Islet precursor cell (in vitro differentiated cells): ENCODE measurements at places on chromosomes 11 and 22.

DNA sequence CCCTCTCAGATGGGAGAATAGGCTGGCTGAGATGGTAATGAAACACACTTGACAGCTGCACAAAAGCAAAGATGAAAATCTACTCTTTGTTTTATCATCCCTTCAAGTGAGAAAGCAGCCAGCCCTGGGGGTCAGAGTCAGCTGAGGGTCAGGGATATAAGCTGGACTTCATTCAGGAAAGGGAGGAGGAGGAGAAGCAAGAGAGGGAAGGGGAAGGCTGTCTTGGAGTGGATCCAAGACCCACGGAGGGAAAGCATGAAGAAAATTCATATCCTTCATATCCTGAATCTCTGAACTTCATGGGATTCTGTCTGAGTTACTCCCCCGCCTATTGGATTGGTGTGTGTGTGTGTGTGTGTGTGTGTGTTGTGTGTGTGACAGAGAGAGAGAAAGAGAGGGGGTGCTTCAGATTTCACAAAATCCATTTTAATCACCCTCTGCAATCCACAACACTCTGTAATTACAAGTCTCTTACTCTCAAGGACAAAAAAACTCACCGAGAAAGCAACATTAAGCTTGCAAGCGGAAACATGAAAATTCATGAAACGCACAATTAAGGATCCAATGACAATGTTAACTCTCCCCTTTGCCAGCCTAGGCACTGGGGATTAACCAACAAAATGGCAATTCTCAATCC, 327.7 kb downstream of the TENM4 start:
- DNase-seq = peak; percentile 26

GRCh38 chr22:35649636-35650250, 1.5 kb downstream of the APOL6 start:
- no peak for DNase-seq

DNA sequence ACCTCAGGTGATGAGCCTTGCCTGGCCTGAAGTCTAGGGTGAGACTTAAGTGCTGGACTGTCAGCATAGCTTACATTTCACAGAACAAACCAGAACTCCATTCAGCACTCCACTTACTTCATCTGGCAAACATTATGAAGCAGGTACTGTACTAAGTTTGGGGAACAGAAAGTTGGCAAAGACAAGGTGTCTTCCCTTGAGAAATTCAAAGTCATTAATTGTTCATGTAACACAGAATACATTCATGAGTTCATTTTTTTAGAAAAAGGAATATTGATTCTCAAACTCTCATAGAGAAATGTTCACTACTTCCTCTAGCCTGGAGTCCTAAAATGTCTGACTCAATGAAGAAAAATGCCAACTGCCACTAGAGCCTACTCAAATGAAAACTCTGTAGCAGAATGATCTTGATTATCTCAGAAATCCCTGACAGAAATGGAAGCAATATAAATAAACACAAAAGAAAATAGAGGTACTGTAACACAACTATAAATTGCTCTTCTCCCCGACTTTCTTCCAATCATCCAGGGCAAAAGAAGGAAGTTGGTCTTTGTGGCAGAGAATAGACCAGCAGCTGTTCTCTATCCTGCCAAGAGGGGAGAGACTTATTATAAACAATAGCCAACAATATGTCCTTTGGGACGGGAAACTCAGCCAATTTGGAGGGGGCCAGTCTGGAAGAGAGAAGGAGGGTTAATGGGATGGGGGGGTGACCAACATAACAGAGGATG, 129.2 kb upstream of the MTMR2 start:
- DNase-seq = no peak

DNA sequence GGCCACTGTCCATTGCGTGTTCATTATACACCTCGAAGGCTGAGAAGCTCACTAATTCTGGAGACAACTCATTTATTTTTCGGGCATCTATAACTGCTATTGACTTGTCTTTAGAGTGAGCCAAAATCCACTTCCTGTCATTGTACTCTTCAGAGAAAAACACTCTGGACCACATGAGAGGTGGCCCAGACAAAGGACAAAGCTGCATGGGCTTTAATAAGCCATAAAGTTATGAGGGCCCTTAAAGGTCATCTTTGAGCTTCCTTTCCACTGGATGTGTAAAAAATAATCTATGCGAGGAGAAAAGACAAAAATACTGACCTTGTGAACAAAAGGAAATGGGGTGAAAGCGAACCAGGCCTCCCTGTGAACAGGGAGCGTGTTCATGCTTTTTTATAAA, 63.5 kb upstream of the ZC3H12C start:
- DNase-seq = no peak

GRCh38 chr11:47247502-47247901, 1.1 kb downstream of the ACP2 start:
- no peak for DNase-seq

DNA sequence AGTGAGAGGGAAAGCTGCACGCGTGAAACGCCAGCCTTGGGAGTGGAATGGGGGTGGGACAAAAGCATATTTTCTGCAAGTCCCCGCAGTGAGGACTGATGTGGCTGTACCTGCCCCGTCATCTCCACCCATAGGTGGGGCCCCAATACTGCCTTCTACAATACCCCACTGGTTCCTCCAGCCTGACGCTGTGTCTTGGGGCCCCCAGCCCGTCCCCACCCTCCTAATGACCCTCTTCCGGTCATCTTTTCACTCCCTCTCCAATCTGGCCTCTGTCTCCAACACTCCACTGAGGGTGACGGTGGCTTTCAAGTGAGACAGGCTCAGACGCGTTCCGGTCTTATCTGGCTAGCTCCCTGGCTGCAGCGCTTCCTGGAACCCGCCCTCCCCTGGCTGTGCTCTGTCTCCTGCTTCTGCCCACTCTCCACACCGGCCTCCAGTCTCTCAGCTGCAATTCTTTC, 104.2 kb downstream of the MICAL3 start:
- peak; percentile 96 for DNase-seq

- DNase-seq = no peak
Measured at GRCh38 chr11:63880403-63880790, 36.6 kb downstream of the RCOR2 start.

DNA sequence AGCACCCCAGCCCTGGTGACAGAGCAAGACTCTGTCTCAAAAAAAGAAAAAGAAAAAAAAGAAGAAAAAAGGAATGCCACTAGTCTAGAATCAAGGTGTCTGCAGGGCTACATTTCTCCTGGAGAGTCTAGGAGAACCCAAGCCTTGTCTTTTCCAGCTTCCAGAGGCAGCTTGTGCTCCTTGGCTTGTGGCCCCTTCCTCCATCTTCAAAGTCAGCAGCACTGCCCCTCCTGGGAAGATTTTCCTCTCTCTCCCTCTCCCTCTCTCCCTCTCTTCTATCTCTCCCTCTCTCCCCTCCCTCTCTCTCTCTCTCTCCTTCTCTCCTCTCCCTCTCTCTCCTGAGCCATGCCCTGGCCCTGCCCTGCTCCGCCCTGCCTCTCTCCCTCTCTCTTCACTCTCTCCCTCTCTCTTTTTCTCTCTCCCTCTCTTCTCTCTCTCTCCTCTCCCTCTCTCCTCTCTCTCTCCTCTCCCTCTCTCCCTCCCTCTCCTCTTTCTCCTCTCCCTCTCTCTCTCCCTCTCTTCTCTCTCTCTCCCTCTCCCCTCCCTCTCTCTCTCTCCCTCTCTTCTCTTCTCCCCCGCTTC, 97.7 kb upstream of the FGF3 start:
- no peak for DNase-seq

- no peak for DNase-seq
Measured at GRCh38 chr11:32396991-32397390, 38.3 kb downstream of the WT1 start.

DNA sequence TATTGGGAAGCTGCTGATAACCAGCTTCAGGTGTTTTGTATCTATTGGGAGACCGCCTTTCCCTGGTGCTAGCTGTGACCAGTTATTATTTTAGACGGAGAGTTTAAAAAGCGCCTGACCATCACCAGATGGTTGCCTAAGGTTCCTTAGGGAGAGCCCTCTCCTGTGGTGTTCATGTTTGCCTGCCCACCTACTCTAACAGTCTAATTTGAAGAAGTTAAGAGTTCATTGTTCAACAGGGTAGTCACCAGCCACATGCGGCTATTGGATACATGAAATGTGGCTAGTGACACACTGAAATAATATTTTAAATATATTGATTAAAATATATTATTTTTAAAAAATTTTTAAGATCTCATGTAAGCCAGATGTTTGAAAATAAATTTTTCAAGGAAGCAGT, 71.3 kb upstream of the SLN start:
- DNase-seq = no peak

- DNase-seq = peak; percentile 15
Measured at GRCh38 chr11:120052196-120052775, 85.6 kb downstream of the TRIM29 start.

DNA sequence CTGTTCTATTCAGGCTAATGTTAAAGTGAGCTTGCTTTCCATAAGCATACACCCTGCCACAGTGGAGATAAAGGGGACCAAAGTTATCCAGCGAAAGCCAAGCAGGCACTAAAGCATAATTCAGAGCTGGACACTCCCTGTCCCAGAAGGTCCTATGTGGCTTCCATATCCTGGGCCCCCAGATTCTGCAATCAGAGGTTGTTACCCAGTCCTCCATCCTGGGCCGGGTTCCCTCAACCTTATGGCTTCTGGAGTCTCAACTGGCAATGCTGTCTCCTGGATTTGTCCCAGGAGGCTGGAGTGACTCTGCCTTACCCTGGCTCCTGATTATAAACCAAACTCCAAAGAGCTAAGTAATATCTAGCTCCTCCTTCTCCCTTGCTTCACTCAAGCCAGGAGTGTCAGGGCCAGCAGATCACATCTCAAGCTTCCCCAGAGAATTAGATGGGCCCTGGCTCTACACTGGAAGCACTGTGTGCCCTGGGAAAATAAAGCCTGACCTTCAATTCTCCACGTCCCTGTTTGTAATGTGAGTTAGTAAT, 14.0 kb upstream of the SMIM35 start:
- no peak for DNase-seq

GRCh38 chr11:62708793-62709192, 1.3 kb downstream of the GNG3 start:
- peak; percentile 62 for DNase-seq

DNA sequence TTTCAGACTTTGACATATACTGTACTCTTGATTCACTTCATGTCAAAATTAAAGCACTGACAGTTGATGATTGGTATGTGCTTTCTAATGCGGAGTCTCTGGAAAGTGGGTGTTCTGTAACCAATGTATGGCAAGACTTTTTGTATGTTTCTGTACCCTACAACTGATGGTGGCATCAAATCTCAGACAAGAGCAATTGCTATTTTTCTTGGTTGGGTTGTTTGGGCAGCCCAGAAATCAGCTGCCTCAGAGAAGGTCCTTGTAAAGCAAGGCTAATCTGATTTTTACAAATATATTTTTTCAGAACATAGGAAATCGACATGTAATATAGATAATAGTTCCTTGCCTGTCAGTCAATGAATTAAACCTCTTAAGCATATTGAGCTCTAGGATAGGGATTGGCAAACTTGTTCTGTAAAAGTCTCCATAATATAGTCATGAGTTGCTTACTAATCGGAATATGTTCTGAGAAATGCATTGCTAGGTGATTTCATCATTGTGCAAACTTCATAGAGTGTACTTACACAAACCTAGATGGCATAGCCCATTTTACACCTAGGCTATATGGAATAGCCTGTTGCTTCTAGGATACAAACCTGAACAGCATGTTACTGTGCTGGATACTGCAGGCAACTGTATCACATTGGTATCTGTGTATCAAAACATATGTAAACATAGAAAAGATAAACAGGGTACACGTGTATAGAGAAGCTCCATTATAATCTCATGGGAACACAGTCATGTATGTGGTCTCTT, 10.2 kb upstream of the OOSP4A start:
- no peak for DNase-seq

- no peak for DNase-seq
Measured at GRCh38 chr22:44039566-44040171, 15.6 kb downstream of the PARVB start.

DNA sequence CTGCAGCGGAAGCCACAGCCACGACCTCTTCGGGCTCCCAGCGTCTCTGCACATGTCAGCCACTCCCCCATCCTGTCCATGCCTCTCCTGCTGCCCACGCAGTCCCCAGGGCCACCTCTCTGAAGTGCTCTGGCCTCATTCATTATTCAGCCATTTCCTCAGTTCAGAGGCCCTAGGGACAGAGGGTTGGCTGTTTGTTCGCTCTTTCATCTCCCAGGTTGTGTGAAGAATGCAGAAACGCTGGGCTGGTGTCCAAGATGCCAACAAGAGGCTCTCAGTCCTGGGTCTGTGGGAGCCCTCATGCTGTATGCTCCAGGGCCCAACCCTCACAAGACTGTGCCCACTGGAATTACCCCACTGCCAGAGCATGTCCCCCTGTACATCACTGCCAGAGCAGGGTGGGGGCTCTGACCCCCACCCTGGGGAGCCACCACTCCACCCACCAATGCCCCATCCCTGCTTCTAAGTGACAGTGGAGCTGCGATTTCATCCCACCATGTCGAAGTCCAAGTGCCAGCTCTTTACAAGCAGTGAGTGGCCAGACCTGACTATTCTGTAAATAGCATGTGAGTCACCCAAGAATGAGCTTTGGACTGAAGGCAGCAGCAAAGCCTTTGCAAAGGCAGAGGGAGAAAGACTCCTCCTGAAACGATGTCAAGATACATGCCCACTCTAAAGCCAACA, 209.6 kb downstream of the BUD13 start:
- peak; percentile 68 for DNase-seq

- no peak for DNase-seq
Measured at GRCh38 chr11:14582793-14583192, 60.8 kb upstream of the PDE3B start.

- no peak for DNase-seq
Measured at GRCh38 chr11:61505640-61506155, 2.9 kb upstream of the LRRC10B start.

GRCh38 chr11:129364143-129364654, 11.4 kb upstream of the BARX2 start:
- DNase-seq = peak; percentile 95

GRCh38 chr22:23066200-23067022, 3.9 kb upstream of the GNAZ start:
- peak; percentile 15 for DNase-seq

DNA sequence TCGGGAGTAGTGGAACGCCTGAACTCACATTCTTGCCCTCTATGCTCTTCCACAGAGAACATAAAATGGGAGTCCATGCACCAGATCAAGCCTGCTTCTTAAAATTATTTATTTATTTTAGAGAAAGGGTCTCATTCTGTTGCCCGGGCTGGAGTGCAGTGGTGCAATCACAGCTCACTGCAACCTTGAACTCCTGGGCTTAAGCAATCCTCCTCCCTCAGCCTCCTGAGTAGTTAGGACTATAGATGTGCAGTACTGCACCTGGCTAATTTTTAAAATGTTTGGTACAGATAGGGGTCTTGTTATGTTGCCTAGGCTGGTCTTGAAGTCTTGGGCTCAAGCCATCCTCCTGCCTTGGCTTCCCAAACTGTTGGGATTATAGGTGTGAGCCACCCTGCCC, 13.0 kb downstream of the SLC6A5 start:
- DNase-seq = no peak

DNA sequence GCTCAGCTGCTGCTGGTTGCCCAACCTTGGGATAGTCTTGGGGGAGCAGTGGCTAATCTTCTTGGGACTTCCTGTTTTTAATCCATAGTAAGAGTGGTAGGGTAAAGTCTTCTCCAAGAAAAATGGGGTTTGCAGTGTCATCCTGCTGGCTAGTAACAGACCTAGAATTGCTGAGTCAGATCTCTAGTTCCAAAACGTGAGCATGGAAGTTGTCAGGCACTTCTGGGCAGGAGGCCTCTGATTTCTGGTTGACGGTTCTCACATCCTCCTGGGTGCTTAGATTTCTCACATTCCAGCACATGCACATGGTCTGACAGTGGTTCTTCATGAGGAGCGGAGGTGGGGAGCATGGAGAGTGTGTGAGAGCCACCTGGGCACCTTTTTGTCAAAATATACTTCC, 410.0 kb downstream of the OPCML start:
- DNase-seq = no peak
